Left ventricle myocardium inferior (tissue), 1 donor: ENCODE measurements at places on chromosomes 12 and 14. TPM values are rescaled to one million over a fixed set of nuclear protein-coding genes. Genes with fewer than 3 reads are reported as not detected.

HSPB8 gene
- total RNA-seq: 512 TPM

SLC10A1 gene
- total RNA-seq: not detected

HOXC4 gene
- not detected for total RNA-seq

STYK1 gene
- total RNA-seq: not detected

GPR84 gene
- not detected for total RNA-seq

AMN1 gene
- total RNA-seq: 13.9 TPM

CLMN gene
- 3.7 TPM for total RNA-seq

RNASE3 gene
- not detected for total RNA-seq

CCDC60 gene
- total RNA-seq: not detected

IL31 gene
- total RNA-seq: not detected

TMEM132D gene
- not detected for total RNA-seq

KRT3 gene
- total RNA-seq: not detected

TIGAR gene
- 13.6 TPM for total RNA-seq

GPX2 gene
- not detected for total RNA-seq

KRT2 gene
- not detected for total RNA-seq

COL2A1 gene
- not detected for total RNA-seq

OTOGL gene
- 0.27 TPM for total RNA-seq

MIPOL1 gene
- 8.9 TPM for total RNA-seq

GPR137C gene
- 1.2 TPM for total RNA-seq

LMNTD1 gene
- total RNA-seq: not detected

TGM1 gene
- 0.96 TPM for total RNA-seq

KLRC4 gene
- not detected for total RNA-seq

DLGAP5 gene
- 0.14 TPM for total RNA-seq

SYNE3 gene
- 11.3 TPM for total RNA-seq

DDX51 gene
- 9.0 TPM for total RNA-seq

SLC7A8 gene
- 10.6 TPM for total RNA-seq

B3GNT4 gene
- total RNA-seq: not detected

ANO4 gene
- not detected for total RNA-seq

TMEM30B gene
- 0.22 TPM for total RNA-seq

NGDN gene
- total RNA-seq: 17.2 TPM

SERPINA1 gene
- 4.4 TPM for total RNA-seq

RPL10L gene
- total RNA-seq: not detected

PLEKHG3 gene
- 16.5 TPM for total RNA-seq

SYNDIG1L gene
- total RNA-seq: 0.11 TPM

SPTB gene
- total RNA-seq: 82.2 TPM

PTGER2 gene
- 0.60 TPM for total RNA-seq
